Memory B cell (primary cell): ENCODE measurements at places on chromosomes 2 and 18.

GRCh38 chr2:26088038-26088643 lies 54.3 kb downstream of the RAB10 start:
- peak; percentile 7 for DNase-seq

DNA sequence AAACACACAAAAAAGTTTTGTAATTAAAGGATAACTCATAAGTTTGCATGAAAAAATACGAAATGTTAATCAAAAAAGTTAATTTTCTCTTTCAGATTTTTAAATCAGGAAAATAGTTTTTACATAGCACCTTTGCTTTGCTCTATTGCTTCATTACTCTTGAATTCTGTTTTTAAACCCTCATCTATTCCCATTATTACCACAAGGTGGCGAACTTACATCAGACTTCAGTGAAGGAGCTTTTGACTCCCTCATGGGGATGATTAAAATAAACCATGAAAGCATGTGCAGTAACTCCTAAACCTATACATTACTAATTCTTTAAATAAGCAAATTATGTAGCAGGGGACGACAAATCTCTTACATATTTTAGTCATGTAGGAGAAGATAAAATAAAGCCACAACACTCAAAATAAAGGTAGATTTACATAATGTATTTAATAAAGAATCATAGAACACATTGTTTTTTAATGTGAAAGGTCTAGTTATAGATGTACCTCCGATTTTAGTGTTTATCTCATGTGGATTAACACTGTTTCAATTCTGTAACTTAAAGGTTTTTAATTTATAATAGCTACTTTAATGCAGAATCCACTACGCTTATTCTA lies 105.2 kb downstream of the NETO1 start:
- DNase-seq = no peak

- no peak for DNase-seq
These were observed 125.7 kb upstream of the THSD7B start for GRCh38 chr2:136639651-136640050.

- no peak for DNase-seq
These were observed 13.3 kb upstream of the SP3 start for GRCh38 chr2:173978447-173978846.

- no peak for DNase-seq
These were observed 1.9 kb downstream of the DNMT3A start for GRCh38 chr2:25339791-25340180.

GRCh38 chr2:15084826-15085489 lies 452.4 kb downstream of the LRATD1 start:
- DNase-seq = no peak
